Lung (tissue), 17 donors: ENCODE measurements at places on chromosomes 4 and X.

- DNase-seq, result peak; percentile 40
These were observed 13.0 kb downstream of the PPP1R3F start for GRCh38 chrX:49282647-49283011.

DNA sequence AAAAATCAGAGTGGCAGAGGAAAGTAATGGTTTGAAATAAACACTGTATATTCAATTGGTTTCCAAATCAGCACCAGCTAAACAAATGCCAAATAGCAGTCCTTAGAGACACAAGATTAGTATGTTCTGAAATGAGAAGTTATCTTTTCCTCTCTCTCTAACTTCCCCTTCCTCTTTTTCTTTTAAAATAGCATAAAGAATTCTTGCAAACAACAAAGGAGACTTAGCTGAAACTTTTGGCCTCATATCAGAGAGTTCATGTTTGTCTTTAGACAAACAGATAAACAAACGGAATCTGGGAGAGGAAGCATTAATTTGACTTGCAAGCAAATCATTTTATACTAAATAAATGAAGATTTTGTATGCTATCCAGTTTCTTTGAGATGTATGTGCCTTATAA, 399.0 kb downstream of the GBA3 start:
- no peak for DNase-seq

DNA sequence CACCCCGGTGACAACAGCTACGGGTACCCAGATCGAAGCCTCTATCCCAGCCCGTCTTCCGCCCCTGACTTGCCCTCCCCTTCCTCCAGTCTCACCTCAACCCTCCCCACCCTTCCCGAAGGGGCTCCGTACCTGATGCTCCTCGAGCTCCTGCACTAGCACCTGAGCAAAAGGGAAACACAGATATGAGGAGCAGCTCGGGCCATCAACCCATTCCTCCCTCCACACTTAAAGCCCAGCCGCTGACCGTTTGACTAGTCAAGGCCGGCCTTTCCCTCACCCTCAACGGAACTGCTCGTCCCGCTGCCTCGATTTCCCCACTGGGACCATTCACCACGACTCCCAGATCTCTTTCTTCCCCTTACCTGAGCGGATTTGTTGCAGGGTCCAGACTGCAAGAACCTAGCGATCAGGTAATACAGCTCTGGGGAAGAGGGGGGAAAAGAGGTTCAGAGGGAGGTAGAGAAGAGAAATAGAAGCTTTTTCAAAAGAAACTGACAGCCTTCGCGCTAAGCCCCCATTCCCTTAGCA, 731 bp downstream of the BRWD3 start:
- peak; percentile 29 for DNase-seq

DNA sequence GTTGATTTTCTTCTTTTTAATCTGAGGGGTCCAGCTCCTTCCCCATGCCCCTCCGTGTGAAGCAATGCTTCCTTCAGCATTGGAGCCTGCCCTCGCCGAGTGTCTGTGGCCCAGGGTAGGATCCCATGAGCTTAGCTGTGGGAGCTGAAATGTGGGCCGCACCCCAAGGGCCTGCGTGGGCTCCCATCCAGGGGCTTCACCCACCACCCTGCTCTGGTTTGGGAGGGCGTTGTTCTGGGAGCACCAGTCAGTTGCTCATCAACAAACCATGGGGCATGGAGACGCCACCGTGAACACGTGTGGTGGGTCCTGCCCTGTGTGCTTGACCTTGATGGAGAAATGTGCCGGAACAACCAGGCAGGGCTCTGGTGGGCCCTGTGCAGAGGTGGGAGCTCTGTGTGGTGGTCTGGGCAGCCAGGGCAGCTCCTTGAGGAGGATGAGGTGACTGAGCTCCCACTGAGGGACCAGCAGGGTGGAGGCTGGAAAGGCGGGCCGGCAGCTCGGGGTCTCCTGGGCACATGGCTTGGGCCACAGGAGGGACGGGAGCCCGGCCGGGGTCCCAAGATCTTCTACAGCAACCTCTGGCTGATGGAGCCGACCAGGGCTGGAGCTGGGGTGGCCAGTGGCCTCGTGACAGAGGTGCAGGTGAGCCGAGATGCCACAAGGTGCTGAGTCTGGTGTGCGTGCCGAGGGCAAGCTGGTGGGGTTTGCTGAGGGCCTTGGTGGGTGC, 39.6 kb upstream of the NKX1-1 start:
- DNase-seq, result no peak

- DNase-seq, result no peak
These were observed 1305.8 kb downstream of the PCDH7 start for GRCh38 chr4:32025851-32026459.

DNA sequence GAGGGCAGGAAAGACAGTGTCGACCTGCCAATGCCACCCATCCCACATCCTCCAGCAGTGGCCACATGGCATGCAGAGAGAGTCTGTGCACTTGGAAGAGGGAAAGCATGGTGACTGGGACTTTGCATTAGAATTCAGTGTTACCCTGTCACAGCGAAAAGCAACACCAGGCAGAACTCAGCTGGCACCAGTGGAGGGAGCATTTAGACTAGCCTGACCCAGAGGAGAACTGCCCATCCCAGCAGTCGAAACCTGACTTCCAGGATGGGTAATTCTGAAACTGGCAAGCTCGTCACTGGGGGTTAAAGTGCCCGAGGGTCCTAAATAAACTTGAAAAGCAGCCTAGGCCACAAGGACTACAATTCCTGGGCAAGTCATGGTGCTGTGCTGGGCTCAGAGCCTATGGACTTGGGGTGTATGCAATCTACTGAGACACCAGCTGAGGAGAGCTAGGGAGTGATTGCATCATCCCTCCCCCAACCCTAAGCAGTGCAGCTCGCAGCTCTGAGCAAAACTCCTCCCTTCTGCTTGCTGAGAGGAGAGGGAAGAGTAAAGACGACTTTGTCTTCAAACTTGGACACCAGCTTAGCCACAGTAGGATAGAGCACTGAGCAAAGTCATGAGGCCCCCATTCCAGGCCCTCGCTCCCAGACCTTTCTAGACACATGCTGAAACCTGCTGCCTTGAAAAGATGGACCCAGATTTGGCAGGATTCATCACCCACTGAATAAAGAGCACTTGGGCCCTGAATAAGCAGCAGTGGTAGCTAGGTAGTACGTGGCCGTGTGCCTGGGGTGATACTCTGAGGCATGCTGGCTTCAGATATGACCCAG, 68.8 kb downstream of the DDX60L start:
- peak; percentile 2 for DNase-seq

DNA sequence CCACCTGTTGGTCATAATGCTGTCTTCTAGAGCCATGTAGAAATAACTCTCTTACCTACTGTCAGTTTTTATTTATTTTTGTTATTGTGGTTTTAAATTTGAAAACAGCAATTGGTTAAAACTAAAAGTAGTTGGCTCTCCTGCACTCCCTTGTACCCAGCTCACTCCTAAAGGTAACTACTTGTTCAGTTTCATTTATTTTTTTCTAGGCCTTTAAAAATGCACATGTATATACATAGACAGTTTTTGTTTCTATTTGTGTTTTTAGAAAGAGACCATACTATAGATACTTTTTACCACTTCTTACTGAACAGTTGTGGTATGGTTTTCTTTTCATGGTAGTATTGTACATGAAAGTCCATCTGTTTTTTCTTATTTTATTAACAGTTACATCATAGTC, 16.8 kb downstream of the SMAD1 start:
- DNase-seq, result no peak
